ENCODE measurements at places on chromosomes 13 and 19.

GRCh38 chr19:4930664-4931063 is 21.4 kb downstream of the UHRF1 start:
- no peak for DNase-seq

DNA sequence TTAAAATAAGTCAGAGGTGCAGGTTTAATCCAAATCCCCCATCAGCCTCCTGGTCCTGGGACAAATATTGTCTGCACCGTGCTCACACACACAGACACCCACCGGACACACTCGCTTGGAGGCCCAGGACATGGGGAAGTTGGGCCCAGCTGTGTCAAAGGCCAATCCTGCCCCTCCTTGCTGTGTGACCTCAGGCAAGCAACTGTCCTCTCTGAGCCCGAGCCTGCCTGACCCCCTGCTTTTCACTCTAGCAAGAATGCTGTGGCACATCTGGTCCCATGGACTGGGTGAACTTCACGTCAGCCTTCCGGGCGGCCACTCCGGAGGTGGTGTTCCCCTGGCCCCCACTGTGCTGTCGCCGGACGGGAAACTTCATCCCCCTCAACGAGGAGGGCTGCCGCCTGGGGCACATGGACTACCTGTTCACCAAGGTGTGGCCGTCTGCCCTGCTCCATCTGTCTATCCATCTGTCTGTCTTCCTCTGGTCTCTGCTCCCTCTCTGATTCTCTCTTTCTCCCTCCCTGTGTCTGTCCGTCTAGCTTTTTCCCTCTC is 9.3 kb downstream of the UPK1A start:
- no peak for DNase-seq

GRCh38 chr13:101698400-101698799 is 245.9 kb downstream of the ITGBL1 start:
- no peak for DNase-seq

DNA sequence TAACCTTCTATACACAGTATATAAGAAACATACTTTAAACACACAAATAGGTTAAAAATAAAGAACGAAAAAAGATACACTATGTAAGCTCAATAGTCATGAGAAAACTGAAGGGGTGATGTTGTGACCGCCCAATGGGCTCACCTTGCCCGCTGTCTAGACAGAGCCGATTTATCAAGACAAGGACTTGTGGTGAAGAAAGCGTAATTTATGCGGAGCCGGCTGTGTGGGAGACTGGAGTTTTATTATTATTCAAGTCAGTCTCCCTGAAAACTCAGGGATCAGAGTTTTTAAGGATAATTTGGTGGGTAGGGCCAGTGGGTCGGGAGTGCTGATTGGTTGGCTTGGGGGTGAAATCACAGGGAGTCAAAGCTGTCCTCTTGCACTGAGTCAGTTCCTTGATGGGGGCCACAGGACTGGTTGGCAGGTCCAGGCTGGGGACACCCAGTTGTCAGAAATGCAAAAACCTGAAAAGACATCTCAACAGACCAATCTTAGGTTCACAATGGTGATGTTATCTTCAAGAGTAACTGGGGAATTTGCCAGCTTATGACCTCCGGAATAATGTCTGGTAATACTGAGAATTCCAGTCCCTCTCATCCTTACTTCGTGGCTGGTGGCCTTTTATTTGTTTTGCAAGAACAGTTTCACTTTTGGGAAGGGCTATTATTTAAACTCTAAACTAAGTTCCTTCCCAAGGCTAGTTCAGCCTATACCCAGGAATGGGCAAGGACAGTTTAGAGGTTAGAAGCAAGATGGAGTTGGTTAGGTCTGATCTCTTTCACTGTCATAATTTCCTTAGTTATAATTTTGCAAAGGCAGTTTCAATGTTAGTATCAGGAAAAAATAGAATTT is 96.6 kb downstream of the UBL3 start:
- DNase-seq = no peak

DNA sequence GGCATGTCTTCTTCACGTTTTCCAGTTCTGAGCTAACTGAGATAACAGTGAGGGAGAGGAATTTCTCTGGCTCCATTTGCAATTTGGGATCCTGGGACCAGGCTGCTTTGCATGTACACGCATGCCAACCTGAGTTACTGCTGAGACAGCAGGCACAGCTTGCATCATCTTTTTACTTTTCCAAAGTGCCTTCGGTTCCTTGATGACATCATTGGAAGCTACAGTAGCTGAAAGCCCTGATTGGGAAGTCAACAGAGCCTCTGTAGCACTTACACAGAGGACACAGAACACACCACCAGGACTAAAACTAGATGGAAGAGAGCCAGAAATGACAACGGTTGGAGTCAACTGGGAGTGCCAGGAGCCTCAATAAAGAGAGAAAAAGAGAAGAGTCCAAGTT is 399.1 kb upstream of the GPC6 start:
- DNase-seq = no peak

GRCh38 chr13:97885641-97886040 is 67.8 kb upstream of the IPO5 start:
- DNase-seq = no peak

GRCh38 chr13:48199404-48199946 is 33.5 kb upstream of the ITM2B start:
- no peak for DNase-seq

DNA sequence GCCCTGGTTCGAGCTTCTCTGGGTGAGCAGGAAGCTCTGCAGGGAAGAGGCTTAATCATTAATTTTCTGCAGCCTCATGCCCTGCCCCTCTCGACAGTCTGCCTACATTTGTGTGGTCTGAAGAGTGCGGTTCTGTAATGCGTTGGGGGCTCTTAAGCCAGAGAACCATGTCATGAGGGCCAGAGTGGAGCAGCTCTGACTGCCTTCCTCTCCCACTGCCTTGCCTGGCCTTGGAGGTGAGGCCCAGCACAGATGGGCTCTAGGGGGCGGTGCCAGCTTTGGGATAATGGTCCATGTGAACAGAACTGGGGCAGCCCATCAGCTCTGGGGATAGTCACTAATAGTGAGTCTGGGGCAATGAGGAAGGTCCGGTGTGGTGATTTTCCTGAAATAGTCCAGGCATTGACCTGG is 5.7 kb downstream of the FGF9 start:
- DNase-seq = peak; percentile 35
